ENCODE measurements at places on chromosomes 2 and 18. TPM values are rescaled to one million over a fixed set of nuclear protein-coding genes. Genes with fewer than 3 reads are reported as not detected.

Gene MYO5B
- total RNA-seq: 0.97 TPM

GRCh38 chr18:11324956-11325882, 175.8 kb upstream of the PIEZO2 start:
- H3K27ac ChIP-seq: peak overlapping the region; percentile 98
- H3K27me3 ChIP-seq: no peaks in the 10 kb centered on the region
- DNase-seq: peak; percentile 93
- no peak overlapping the region for H3K4me3 ChIP-seq
- no peaks in the 10 kb centered on the region for H3K36me3 ChIP-seq

GRCh38 chr2:204389120-204389519, 156.2 kb upstream of the PARD3B start:
- DNase-seq: no peak
- H3K27ac ChIP-seq: no peak overlapping the region
- no peaks in the 10 kb centered on the region for H3K36me3 ChIP-seq
- no peaks in the 10 kb centered on the region for H3K4me1 ChIP-seq

GRCh38 chr18:23502516-23503037, 734 bp upstream of the RMC1 start:
- peak overlapping the region; percentile 54 for H3K27ac ChIP-seq
- no peak for DNase-seq
- no peaks in the 10 kb centered on the region for H3K27me3 ChIP-seq
- H3K4me1 ChIP-seq: peaks cover 11% of the 10 kb centered on the region
- H3K36me3 ChIP-seq: peaks cover 14% of the 10 kb centered on the region

DNA sequence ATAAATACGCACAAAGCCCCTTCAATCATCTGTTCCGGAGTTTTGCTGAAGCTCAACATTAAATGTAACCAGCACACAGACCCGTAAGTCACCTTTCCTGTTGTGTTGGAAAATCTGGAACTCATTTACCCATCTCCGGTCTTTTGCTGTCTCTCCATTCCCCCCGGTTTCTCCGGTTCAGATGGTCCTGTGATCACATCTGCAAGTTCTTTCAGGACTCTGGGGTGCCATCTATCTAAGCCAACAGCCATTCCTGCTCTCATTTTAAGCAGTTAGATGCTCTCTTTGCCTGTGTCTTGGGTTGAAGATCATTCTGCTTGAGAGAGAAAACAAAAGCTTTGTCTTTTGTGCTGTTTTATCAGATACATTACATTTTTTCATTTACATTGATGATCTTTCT, 91.7 kb upstream of the TGIF1 start:
- no peak overlapping the region for H3K4me3 ChIP-seq
- no peaks in the 10 kb centered on the region for H3K27me3 ChIP-seq
- no peak for DNase-seq
- H3K36me3 ChIP-seq: no peaks in the 10 kb centered on the region

DNA sequence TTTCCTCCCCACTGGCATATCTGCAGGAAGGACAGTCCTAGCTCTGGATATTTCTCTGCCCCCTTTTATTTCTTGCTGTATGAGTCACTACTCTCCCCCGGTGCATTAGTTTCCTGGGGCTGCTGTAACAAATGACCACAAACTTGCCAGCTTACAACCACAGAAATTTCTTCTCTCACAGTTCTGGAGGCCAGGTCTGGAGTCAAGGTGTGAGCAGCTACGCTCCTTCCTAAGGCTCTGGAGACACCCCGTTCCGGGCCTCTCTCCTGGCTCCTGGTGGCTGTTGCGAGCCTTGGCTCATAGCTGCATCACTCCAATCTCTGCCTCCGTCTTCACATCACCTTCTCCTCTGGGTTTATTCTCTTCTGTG, 34.1 kb downstream of the PTPRM start:
- peaks cover 57% of the 10 kb centered on the region for H3K4me1 ChIP-seq
- peak; percentile 77 for DNase-seq
- no peaks in the 10 kb centered on the region for H3K36me3 ChIP-seq
- H3K27ac ChIP-seq: peak overlapping the region; percentile 57

DNA sequence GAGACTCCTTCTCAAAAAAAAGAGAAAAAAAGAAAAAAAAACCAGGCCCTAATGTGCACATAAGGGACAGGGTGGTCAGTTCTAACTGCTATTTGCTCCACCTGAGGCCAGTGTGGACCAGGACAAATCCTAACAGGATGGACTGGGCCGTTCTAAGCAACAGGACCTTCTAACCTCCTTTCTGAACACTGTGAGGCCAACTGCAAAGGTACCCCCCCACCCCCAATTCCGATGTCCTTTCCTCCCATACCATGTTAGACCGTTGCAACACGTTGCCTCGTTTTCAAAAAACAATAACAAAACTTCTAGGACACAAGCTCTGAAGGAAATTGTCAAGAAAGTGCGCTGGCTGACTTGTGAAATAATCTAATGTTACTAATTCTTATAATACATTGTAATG, 1.2 kb downstream of the THAP4 start:
- H3K27me3 ChIP-seq: no peaks in the 10 kb centered on the region
- DNase-seq: peak; percentile 5
- peaks cover 70% of the 10 kb centered on the region for H3K36me3 ChIP-seq
- peaks cover 23% of the 10 kb centered on the region for H3K4me1 ChIP-seq
- no peak overlapping the region for H3K27ac ChIP-seq

- peak overlapping the region; percentile 98 for H3K27ac ChIP-seq
- peaks cover 8% of the 10 kb centered on the region for H3K36me3 ChIP-seq
- no peak for DNase-seq
- H3K27me3 ChIP-seq: no peaks in the 10 kb centered on the region
Observed at GRCh38 chr2:184599872-184600222, 1.5 kb downstream of the ZNF804A start.

GRCh38 chr18:67845035-67845434, 328.5 kb upstream of the DSEL start:
- no peaks in the 10 kb centered on the region for H3K4me1 ChIP-seq
- no peak overlapping the region for H3K27ac ChIP-seq
- H3K36me3 ChIP-seq: no peaks in the 10 kb centered on the region
- no peak overlapping the region for H3K4me3 ChIP-seq

- H3K27me3 ChIP-seq: no peaks in the 10 kb centered on the region
- H3K4me3 ChIP-seq: no peak overlapping the region
- H3K36me3 ChIP-seq: no peaks in the 10 kb centered on the region
- DNase-seq: no peak
- H3K27ac ChIP-seq: no peak overlapping the region
Observed at GRCh38 chr2:191622374-191623320, 55.3 kb upstream of the NABP1 start.

DNA sequence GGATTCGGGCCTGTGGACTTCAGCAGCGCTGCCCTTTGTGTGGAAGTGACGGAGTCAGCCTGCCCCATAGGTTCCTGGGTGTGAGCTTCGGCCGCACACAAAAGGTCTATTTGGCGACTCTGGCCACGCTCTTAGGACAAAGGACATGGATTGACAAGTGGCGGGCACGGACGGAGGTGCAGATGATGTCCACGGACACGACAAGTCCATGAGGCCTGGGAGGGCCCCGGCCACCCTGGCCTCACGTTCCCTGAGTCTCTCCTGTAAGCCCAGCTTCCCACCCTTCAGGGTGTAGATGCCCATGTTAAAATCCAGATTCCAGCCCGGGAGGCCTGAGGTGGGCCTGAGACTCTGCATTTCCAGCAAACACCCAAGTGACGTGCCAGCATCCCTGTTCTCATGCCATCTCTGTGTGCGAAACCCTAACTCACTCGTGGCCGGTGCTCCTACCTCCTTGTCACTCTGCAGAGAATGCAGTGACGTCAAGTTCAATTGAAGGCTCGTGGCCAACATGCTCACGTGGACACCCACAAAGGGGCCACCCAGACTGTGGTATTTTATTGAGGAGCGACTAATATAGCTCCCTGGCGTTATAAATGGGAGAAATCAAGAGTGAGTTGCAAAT, 111.7 kb downstream of the RTP5 start:
- H3K4me3 ChIP-seq: no peak overlapping the region
- no peaks in the 10 kb centered on the region for H3K36me3 ChIP-seq
- no peaks in the 10 kb centered on the region for H3K27me3 ChIP-seq
- DNase-seq: peak; percentile 83
- H3K4me1 ChIP-seq: peaks cover 26% of the 10 kb centered on the region

GRCh38 chr2:158359846-158360245, 96.7 kb downstream of the CCDC148 start:
- H3K4me1 ChIP-seq: peaks cover 11% of the 10 kb centered on the region
- H3K27me3 ChIP-seq: no peaks in the 10 kb centered on the region
- H3K4me3 ChIP-seq: no peak overlapping the region

DNA sequence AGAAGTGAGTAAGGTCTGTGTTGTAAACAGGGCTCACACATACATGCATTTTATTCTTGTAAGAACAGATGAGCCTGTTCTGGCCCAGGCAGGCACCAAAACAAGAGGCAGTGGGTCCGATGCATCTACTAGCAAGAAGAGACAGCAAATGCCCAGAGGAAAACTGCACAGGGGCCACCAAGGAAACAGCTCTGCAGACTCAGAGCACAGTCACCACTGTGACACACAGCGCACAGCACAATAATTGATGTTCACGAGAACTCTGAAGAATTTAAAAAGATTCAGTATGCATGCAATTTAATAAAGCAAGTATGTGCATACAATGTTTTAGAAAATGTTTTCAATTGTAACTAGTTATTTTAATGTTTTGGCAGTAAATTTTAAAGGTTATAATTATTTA, 24.8 kb downstream of the LONRF2 start:
- no peaks in the 10 kb centered on the region for H3K36me3 ChIP-seq
- no peak overlapping the region for H3K27ac ChIP-seq
- H3K4me1 ChIP-seq: peaks cover 8% of the 10 kb centered on the region

GRCh38 chr18:68733707-68734106, 18.8 kb upstream of the TMX3 start:
- DNase-seq: no peak
- no peaks in the 10 kb centered on the region for H3K4me1 ChIP-seq
- H3K36me3 ChIP-seq: no peaks in the 10 kb centered on the region
- no peak overlapping the region for H3K4me3 ChIP-seq
- H3K27ac ChIP-seq: no peak overlapping the region
- H3K27me3 ChIP-seq: no peaks in the 10 kb centered on the region

Gene TRIM43
- total RNA-seq: not detected

DNA sequence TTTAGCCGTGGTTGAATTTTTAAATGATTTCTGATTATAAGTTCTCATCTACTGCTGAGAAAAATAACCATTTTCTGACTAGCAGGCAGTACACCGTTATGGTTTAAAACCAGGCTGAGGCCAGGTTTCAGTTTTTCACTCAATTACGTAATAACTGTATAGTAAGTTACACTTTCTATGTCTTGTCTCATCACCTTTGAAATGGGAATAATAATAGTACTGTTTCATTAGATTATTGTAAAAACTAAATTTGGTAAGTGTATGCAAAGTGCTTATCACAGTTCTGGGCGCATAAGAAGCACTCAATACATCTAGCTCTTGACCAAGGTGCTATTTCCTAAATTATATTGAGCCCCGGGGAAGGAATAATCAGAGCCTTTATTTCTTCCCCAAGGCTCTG, 76.8 kb downstream of the LIMS1 start:
- peaks cover 35% of the 10 kb centered on the region for H3K4me1 ChIP-seq
- H3K27me3 ChIP-seq: no peaks in the 10 kb centered on the region
- DNase-seq: no peak
- H3K36me3 ChIP-seq: peaks cover 8% of the 10 kb centered on the region
- no peak overlapping the region for H3K4me3 ChIP-seq
- H3K27ac ChIP-seq: no peak overlapping the region

- no peaks in the 10 kb centered on the region for H3K27me3 ChIP-seq
- no peak overlapping the region for H3K27ac ChIP-seq
- no peak for DNase-seq
- H3K36me3 ChIP-seq: no peaks in the 10 kb centered on the region
- H3K4me1 ChIP-seq: no peaks in the 10 kb centered on the region
- H3K4me3 ChIP-seq: no peak overlapping the region
Observed at GRCh38 chr2:234534515-234534914, 37.6 kb upstream of the ARL4C start.

DNA sequence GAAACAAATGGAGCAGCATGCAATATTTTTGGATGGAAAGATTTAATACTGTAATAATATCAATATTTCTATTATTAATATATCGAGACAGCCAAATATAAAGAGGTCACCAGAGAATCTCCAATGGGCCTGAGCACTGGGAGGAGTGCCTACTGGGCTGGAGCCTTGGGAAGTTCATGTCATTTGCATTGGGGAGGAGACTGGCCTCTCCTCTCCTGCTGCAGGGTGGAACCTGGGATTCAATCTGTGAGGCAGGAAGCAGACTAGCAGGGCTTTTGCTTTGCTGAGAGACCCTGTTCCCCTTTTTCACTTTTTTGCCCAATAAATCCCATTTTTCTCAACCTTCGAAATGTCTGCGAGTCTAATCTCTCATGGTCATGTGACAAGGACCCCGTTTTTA, 390.6 kb upstream of the CYRIA start:
- no peak for DNase-seq
- no peaks in the 10 kb centered on the region for H3K4me1 ChIP-seq
- no peaks in the 10 kb centered on the region for H3K36me3 ChIP-seq
- H3K27ac ChIP-seq: no peak overlapping the region

DNA sequence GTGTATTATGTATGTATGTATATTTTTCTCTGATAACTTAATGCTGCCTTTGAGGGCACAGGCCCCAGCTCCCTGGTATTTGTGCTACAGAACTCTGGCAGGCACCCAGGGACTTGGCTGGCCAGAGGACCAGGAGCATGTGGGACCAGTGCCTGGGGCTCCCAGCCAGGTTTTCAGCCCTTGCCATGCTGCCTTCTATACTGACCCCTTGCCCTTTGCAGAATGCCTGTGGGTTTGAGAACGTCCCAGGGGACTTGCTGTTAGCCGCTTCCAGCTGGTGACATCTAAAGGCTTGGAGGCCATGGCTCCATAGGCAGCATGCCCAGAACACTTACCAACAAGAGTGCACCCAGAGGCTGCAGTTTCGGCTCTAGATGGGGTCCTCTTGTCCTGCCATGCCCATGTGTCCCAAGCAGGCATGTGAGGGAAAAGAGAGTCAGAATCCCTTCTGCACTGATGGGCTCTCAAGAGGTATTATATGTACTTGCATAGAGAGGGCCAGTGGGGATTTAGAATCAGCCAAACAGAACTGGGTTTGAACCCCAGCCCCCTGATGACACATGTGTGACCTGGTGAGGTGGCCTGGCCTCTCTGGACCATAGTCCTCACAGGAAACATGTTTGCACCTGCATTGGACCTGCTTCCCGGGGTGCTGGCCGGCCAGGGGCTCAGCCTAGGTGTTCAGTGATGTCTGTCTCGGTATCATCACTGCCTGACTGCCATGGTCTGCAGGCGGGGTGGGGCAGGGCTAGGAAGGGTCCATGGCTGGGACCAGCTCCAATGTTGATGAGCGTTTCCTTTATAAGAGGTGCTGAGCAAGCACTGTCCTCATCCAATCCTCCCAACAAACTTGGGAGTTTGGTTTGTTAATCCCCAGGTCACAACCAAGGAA, 119.2 kb upstream of the FHL2 start:
- no peak overlapping the region for H3K27ac ChIP-seq
- H3K4me3 ChIP-seq: no peak overlapping the region
- 0 out of 2 replicates have a peak, but pooled peaks cover 5% of the 10 kb centered on the region for H3K4me1 ChIP-seq
- H3K36me3 ChIP-seq: no peaks in the 10 kb centered on the region

- no peaks in the 10 kb centered on the region for H3K27me3 ChIP-seq
- H3K4me1 ChIP-seq: peaks cover 36% of the 10 kb centered on the region
- H3K4me3 ChIP-seq: no peak overlapping the region
- DNase-seq: peak; percentile 69
Observed at GRCh38 chr2:205734436-205735037, 52.2 kb downstream of the NRP2 start.
